Stimulated activated CD4-positive, alpha-beta T cell treated with anti-CD3 and anti-CD28 coated beads, Interleukin-12 subunit alpha, Interleukin-12 subunit beta, amount 100 ng/mL, for 24 hours (primary cell): ENCODE measurements at places on chromosomes 6 and 20.

- DNase-seq = no peak
These were observed 80.6 kb downstream of the NCOA7 start for GRCh38 chr6:125871365-125871764.

- no peak for DNase-seq
These were observed 1.8 kb upstream of the SLC44A4 start for GRCh38 chr6:31880616-31881015.

GRCh38 chr20:54255157-54255556 is 47.3 kb downstream of the PFDN4 start:
- DNase-seq = no peak

DNA sequence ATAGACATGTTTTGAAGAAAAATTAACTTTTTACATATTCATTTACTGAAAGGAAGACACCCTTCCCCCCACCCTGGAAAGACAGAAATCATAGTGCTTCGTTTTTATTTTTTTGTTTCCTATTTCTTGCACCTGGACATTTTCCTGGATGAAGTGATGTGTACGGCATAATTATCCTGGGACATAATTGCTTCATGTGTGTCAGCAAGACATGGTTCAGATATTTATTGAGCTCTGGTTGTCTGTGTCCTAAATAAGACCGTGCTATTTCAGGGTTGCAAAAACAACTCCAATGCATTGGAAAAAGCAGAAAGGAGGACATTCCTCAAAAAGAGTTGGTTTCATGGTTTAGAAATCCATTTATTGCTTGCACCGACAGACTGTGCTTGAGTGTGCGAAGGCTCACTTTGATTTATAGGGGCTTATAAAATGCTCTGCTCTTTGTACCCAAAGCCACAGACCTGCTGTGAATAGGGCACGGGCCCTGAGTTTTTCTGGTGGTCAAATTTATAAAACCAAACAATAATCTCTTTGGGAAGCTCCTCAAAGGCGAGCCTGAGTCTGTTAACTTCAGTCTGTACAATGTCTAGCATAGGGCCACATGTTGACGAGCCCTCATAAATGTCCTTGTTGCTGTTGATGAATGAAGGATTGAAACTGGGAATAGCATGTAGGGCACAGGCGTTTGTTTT is 179.5 kb downstream of the SOX4 start:
- DNase-seq = no peak

DNA sequence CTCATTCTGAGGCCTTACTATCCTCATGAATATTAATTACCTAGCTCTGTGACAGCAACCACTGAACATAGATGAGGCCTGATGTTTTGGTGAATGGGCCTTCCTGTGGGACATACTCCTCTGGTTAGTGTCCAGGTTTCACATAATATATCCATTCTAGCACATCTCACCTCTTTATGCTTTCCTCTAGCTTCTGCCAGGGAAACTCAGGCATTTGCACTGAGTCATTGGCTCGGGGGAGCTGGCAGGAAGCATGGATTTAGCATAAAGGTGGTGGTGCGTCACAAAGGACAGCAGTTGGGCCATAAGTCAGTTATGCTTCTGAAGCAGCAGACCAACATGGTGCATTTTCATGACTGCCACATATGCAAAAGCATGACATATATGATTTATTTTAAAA is 37.5 kb upstream of the TMEM170B start:
- DNase-seq = no peak

- DNase-seq = peak; percentile 51
These were observed 35.0 kb upstream of the DSN1 start for GRCh38 chr20:36808317-36809257.

GRCh38 chr20:62628691-62629090 is 13.6 kb upstream of the SLCO4A1 start:
- DNase-seq = no peak

DNA sequence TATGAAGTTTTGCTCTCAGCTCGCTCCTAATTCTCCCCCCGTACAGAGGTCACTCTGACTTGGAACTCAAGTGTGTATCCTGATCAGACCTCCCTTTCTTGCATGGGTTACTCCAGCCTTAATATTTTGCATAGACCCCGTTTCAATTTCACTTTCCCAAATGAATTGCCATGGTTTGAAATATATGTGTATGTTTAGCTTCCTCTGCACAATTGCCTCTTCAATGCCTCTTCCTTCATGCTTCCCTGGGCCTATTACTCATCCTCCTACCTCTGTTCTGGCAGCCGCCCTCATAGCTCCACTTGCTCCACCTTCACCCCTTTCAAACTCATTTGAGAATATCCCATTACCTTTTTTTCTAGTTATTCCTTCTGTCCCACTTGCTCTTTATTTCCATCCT is 90.0 kb upstream of the SAMD5 start:
- DNase-seq = no peak

GRCh38 chr6:143726015-143726647 is 48.4 kb downstream of the PHACTR2 start:
- no peak for DNase-seq

- DNase-seq = no peak
These were observed 77.1 kb upstream of the MAN1A1 start for GRCh38 chr6:119426619-119427018.

GRCh38 chr20:43971267-43971666 is 56.6 kb downstream of the TOX2 start:
- no peak for DNase-seq
